NCI-H2171 treated with DMSO at 0.1 percent for 48 hours (cell line): ENCODE measurements at places on chromosomes 2 and 18.

- DNase-seq, result no peak
Observed at GRCh38 chr2:233466991-233467603, 99.5 kb downstream of the USP40 start.

DNA sequence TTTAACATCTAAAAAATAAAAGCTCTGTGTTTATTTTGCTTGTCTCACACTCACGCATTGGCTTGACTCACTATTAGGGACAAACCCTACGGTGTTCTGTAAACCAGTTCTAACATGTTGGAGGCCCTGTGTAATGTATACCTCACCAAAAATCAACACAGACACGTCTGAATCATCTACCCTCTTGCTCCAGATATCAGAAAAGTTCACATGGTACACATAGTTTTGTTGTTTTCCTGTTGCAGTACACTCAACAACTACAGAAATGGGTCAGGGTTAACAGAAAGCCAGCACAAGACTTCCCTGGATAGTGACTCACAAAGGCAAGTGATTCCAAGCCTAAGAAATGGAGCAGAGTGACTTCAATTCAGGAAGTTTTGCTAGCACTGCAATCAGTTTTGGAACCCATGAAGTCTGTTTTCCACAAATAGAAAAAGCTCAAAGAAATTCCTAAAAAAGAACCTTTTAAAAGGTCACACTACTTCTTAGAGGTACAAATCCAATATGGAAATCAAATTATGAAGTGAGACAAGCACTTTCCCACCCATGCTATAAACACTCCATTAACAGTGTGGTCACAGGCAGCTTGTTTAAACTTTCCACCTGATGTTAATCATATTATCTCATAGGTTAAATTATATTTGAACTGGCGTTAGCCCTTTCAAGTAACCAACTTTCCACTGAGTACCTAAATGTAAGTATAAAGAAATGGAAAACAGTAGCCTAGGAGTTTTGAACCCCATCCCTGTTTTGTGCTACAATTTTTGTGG is 87.4 kb downstream of the GAREM1 start:
- DNase-seq, result peak; percentile 23

- DNase-seq, result no peak
Observed at GRCh38 chr2:223050900-223051504, 988 bp upstream of the KCNE4 start.

DNA sequence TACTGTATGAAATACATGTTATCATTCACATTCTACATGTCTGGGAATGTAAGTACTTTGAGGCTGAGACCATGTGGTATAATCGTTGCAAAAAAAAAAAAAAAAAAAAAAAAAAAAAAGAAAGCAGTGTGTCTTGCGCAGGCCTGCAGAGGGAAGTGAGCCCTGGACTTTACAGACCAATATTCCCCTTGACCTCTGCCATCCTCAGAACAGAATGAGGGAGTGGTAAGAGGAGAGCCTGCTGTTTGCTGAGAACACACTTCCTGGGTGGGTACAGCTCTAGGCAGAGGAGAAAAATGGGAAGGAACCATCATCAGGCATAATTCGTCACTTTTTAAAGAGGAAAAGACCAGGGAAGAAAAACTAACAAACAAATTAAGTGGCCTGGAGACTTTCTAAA is 28.8 kb upstream of the TBC1D8 start:
- DNase-seq, result no peak

DNA sequence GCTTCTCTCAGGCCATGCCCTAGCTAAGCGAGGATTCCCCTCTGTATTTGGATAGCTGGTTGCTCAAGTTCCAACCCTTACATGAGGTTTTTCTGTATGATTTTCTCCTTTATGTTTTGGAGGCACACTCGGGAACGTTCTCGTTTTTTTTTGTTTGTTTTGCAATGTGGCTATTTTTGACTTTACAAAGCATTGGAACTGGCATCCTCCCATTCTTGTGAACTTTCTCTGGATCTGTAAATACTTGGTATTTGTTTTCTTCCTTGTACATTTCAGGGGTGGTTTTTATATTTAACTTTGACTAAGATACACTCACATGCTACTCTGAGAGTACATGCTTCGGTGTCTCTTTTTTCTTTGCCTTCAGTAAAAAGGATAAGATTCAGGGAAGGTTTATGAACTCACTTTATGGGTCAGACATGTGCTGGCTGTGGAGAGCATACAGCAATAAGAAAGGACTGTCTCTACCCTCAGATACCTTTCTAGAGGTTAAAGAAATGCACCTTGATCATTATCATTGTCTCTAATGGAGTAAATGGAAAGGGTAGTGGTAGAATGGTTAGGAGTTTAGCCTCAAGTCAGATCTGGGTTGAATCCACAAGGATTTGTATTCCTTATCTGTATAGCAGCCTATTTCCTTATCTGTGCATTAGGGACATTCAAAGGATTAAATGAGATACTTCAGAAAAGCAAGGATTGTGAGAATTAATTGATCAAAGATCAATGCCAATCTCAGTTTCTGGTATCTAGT is 61.9 kb downstream of the MEIS1 start:
- DNase-seq, result no peak

GRCh38 chr18:13218368-13218991 is at the start of gene LDLRAD4:
LDLRAD4 (plus strand) TSS chr18:13218760.
- peak; percentile 39 for DNase-seq

DNA sequence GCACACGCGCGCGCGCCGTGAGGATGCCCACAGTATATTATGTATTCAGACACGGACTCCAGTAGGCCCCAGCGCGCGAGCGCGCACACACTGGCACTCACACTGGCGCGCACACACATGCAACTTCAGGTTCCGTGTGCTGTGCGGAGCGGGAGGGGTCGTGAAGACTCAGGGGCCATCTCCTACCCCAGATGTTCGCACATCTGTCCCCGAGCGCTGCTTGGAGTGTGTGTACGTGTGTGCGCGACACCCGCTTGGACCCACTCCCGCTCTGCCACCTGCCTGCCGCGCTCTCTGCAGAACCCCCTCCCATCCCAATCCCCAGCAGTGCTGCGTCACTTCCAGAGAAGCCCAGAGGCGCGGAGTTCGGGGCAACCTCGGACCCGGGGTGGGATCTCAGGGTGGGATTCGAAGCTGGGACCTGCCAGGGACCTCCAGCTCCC is 2.6 kb downstream of the NRP2 start:
- DNase-seq, result peak; percentile 90

DNA sequence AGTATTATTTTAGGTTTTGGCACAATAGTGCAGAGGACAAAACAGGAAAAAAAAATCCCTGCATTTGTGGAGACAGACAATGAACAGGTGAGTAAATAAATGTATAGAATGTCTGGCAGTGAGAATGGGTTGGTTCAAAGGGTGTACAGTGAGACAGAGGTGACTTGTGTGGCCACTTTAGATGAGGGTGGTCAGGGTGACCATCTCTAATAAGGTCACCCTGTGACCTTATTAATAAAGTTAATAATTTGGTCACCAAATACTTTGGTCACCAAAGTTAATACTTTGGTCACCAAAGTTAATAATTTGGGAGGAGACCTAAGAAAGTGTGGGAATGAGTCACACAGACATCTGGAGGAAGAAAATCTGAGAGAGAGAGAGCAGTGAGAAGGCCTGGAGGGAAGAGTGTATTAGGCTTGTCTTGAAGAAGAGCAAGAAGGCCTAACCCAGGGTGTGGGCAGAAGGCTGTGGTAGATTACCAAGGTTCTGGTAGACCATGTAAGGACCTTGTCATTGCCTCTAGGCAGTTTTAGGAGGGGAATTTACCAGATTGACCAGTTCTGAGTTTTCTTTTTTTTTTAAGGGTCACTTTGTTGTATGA is 1368.4 kb upstream of the CELF4 start:
- DNase-seq, result no peak

DNA sequence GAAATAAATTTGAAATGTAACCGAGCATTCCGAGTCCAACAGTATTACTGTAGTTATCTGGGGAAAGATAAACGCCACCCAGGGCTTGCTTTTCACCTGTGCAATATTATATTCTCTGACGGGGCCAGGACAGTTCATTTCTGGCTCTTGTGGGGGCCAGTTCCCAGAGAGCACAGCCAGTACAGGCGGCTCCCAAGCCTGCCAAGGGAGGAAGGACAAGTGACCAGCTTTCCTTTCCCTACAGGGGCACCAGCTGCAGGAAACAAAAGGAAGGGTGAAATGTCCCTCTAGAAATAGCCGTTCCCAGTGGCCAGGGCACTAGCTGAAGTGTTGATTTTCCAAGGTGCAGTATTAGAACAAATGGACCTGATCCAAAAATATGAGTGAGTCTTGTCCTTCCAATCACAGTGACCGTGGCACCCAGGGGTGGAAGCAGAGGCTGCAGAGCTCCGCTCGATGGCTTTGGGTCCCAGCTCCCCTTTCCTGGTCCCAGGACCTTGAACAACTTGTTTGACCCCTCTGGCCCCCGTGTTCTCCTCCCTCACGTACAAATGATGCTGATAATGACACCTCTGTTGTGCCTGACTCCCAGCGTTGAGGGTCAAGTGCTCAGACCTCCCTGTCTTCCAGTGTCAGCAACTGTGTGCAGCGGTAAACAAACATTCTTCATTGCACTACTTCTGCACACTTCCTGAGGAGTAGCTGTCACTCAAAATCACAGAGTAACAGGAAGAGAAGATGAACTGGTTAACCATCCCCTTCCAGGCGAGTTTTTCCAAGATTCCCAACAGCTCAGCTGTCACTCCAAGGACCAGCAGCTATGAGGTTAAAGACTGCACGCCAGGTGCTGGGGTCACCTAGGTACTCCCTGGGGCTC is 40.9 kb downstream of the GYPC start:
- DNase-seq, result no peak

DNA sequence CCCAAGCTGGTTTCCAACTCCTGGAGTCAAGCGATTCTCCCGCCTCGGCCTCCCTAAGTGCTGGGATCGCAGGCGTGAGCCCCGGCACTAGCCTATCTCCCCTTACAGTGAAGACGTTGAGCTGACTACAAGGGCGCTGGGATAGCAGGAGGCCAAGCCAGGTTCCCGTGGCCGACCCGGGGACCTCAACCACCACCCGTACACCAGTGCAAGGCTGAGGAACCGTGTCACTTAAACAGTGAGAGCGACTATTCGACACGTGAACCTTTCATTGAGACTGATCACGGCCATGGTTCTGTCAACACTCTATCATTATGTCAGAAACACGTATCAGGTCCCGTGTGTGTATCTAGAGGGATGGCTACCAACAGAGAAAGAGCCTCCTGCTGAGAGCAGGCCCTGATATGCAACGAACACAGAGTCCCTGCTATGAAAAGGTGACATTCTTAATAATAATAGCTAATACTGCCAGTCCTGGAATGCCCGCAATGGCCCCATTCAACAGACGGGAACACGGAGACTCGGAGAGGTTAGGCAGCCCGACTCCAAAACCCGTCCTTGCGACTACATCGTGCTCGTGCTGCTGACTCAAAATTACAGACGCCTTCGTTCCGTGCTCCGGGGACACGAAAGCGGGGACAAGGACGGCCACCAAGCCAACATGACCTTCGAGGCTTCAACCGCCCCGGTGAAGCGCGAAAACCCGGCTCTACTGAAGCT is 833 bp downstream of the AFG3L2 start:
- no peak for DNase-seq

DNA sequence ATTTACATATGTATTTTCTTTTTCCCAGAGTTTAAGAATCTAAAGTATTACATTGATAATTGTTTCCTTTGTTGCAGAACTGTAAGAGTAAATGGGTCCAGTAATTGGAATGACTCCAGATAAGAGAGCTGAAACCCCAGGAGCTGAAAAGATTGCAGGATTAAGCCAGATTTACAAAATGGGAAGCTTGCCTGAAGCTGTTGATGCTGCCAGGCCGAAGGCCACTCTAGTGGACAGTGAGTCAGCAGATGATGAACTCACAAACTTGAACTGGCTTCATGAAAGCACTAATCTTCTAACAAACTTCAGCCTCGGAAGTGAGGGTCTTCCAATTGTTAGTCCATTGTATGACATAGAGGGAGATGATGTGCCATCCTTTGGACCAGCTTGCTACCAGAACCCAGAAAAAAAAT is 183.8 kb upstream of the STON1 start:
- DNase-seq, result no peak

- DNase-seq, result no peak
Observed at GRCh38 chr2:240868286-240869108, at the start of gene AGXT. AGXT (plus strand) TSS chr2:240868824; CDS start chr2:240868866, 42 bp downstream.

DNA sequence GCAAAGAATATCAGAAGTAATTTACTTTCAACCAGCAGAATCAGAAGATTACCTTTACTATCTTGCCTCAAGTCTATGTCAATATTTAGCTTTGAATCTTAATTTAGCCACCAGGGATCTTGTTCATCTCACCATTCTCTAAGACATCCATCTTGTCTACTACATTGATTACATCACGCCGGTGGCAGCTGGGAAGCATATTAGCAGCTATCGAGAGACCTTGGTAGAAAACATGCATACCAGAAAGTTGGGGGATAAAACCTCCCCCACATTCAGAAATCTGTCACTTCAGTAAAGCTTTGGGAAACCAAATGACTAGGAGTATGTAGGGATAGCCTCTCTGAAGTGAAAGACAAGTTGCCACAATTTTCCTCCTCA is 703.8 kb upstream of the FSHR start:
- DNase-seq, result no peak

GRCh38 chr2:77086051-77086450 is 436.1 kb downstream of the LRRTM4 start:
- no peak for DNase-seq

DNA sequence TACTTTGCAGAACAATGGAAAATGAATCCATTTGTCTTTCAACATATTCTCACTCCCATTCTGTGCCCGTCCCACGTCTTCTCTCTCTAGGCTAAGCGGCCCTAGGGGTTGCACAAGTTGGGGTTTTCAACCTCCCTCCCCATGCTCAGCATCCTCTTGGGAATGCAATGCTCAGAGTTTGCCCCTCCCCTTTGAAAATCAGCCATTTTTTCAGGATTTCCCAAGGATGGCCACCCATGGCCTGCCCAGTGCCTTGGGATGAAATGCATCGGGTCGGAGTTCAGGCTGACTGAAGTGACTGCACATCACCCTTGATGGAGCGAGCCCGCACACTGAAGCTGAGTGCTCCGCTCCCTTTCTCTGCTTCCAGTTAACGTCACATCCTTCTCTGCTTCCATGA is 87.9 kb downstream of the TNS1 start:
- no peak for DNase-seq

DNA sequence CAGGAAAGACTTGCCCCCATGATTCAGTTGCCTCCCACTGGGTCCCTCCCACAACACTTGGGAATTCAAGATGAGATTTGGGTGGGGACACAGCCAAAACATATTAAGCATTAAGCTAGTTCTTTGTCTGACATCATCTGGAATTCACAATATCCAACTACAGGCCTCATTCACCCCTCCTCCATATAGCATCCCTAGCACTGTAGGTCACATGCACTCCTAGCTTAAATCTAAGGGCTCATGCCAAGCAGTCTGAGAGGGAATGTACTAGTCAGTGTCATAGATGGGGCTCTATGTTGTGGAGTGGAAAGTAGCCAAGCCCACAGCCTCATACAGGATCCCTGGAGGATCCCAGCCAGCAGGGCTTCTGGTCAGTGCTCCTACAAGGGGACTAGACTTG is 92.1 kb downstream of the IRS1 start:
- DNase-seq, result no peak

- no peak for DNase-seq
Observed at GRCh38 chr2:215811003-215811402, 202.3 kb downstream of the MREG start.

DNA sequence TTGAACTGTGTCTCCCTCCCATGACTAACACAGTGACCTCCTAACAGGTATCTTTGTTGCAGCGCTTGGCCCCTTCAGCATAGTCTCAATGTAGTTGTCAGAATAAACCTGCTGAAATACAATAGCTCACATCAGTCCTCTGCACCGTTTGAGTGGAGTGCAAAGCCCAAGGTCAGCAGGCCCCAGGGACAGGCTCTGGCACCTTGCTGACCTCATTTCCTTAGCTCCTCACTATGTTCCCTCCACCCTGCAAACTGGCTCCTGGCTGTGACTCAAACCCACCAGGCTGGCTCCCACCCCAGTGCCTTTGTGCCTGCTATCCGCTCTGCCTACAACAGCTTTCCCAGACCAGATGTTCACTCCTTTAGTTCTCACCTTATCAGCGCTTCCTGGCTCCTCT is 146.7 kb downstream of the LRATD1 start:
- DNase-seq, result no peak
